ENCODE measurements at places on chromosomes 16 and 17. TPM values are rescaled to one million over a fixed set of nuclear protein-coding genes. Genes with fewer than 3 reads are reported as not detected.

GLOD4 gene
- 87.8 TPM for total RNA-seq

MT1M gene
- total RNA-seq, result 4.6 TPM

KCNJ12 gene
- total RNA-seq, result not detected

SRRM2 gene
- total RNA-seq, result 80.6 TPM

CHST4 gene
- not detected for total RNA-seq

CRYBA1 gene
- not detected for total RNA-seq

TBX2 gene
- 15.3 TPM for total RNA-seq

SEC14L5 gene
- 0.36 TPM for total RNA-seq

- DNase-seq, result no peak
Measured at GRCh38 chr17:41377546-41377945, 4.6 kb downstream of the KRT34 start.

GRCh38 chr17:69018022-69018615 is 42.6 kb downstream of the ABCA9 start:
- DNase-seq, result no peak

- DNase-seq, result no peak
Measured at GRCh38 chr16:3623642-3624041, 12.2 kb upstream of the SLX4 start.

DNA sequence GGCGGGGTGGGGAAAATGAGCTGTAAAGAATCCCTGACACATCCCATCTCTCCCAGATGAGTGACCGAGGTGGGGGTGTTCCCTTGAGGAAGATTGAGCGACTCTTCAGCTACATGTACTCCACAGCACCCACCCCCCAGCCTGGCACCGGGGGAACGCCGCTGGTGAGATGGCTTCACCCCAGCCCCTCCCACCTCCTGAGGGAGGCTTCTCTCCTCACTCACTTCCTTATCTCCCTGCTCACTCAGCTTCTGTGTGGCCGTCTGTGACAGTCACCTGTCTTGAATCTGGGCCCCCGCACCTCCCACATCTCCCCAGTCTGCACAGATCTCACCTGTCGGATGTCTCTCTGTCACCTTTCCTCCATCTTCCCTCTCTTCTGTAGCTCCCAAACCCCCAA is 13.4 kb downstream of the PDK2 start:
- no peak for DNase-seq

DNA sequence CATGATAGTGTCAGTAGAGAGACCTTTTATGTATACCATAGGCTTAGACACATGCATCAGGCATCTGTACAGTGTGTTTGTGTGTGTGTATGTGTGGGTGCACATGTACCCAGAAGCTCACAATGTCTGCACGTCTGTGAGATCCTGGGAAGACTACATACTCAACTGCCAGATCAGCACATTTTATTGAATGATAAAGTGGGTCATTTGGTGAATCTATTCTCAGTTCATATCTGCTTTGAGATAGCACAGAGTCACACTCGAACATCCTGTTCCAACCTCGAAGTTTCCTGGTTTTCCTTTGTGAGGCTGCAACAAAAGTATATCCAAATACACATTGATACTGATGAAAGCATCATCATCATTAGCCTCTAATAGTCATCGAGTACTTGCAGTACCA is 63.6 kb downstream of the MAF start:
- no peak for DNase-seq

GRCh38 chr17:570388-570787 is 144.3 kb downstream of the VPS53 start:
- DNase-seq, result peak; percentile 56

DNA sequence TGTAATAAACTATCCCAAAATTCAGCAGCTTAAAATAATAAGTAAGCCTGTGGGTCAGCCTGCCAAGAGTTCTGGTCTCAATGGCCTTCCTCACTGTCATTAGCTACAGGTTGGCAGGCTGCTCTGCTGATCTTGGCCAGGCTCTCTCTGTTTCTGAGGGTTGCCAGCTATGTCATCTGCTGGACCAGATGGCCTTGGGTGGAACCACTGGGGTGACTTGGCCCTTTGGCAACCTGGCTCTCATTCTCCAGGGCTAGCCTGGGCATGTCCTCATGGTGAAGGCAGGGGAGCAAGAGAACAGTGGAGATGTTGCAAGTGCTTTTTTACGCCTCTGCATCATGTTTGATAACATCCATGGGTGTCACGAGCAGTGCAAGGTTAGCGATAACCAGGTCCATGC is 13.9 kb downstream of the ITGAM start:
- DNase-seq, result no peak

- no peak for DNase-seq
Measured at GRCh38 chr16:8816967-8817655, 19.5 kb downstream of the PMM2 start.

- no peak for DNase-seq
Measured at GRCh38 chr17:47862621-47863440, 11.9 kb upstream of the SP6 start.

GRCh38 chr16:75019586-75019985 is 20.8 kb downstream of the ZNRF1 start:
- no peak for DNase-seq

DNA sequence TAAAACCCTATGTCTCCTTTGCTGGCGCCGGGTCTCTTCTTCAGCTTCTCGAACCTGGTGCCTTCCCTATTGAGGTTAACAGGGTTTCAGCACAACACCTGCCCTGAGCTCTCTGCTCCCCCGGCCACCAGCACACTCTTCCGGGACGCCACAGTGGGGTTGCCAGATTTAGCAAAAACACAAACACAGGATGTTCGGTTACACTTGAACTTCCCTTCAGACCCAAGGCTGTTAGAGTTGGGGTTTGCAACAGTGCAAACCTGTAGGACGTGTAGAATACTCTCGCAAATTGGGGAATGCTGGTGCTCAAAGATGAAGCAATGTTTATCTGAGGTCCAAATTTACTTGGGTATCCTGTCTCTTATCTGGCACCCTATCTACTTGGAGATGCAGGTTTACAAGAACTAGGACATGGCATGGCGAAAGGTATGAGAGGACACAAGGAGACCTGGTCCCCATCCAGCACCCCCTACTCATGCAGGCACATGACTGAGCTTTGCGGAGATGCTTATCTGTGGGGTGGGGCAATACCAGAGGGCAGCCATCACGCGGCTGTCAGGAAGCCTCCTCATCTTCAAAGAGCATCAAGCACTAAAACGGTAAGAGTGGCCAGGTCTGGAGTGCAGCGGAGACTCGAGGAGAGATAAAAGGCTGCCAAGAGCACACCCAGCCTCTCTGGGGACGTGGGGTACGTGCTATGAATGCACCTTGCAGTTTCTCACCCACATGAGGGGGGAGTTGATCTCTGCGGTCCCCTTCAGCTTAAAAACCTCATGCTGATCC is 52.8 kb downstream of the SDK2 start:
- DNase-seq, result no peak

- DNase-seq, result no peak
Measured at GRCh38 chr16:77759821-77760220, 28.5 kb upstream of the VAT1L start.

GRCh38 chr17:74818291-74818938 is 41.3 kb downstream of the GRIN2C start:
- DNase-seq, result no peak

GRCh38 chr17:39769974-39770587 is 32.3 kb downstream of the GRB7 start:
- DNase-seq, result peak; percentile 55

DNA sequence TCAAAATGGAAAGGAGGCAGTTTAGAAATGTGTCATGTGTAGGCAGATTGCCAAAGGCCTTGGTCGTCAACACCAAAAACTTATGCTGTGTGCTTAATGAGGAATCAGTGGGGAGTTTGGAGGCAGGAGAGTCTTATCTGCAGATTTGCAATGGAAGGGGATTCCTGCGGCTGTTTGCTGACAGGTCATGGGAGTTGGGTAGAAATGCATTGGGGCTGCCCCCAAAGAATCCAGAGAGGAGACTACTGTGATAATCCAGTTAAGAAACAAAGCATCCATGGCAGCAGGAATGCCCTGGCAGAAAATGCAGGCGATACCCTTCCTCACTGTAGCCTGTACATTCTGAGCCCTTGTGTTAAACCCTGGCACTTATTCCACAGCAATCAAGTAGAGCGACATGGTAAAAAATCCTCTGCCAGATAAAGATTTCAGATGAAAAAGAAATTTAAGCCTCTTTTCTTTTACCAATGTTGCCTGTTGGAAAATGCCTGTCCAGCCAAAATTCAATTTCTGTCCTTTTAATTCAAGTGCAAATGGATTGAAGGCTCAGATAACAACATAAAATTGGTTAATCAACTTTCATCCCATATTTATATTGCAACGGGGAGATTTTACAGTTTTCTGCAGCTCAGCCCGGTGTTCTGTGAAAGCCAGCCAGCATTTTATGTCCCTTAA is 491.0 kb upstream of the CDH5 start:
- no peak for DNase-seq

- no peak for DNase-seq
Measured at GRCh38 chr17:6941989-6942388, 53.9 kb upstream of the ALOX12 start.

DNA sequence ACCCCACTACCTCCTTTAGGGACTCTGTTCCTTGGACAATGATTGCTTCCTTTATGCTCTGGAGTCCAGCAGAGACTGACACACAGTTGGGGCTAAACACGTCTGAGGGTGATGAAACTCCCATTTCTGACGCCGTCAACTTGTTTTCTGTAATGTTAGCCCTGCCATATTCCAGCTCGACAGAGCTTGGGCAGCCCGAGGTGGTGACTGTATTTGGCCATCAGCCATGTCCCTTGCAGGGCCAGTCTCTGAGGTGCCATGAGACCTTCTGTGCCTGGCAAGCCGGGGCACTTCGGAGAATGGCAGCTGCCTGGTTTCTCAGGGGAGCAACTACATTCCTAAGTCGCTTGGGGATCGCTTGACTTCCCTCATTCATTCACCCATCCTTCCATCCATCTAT is 278.9 kb upstream of the TNRC6C start:
- DNase-seq, result no peak

DNA sequence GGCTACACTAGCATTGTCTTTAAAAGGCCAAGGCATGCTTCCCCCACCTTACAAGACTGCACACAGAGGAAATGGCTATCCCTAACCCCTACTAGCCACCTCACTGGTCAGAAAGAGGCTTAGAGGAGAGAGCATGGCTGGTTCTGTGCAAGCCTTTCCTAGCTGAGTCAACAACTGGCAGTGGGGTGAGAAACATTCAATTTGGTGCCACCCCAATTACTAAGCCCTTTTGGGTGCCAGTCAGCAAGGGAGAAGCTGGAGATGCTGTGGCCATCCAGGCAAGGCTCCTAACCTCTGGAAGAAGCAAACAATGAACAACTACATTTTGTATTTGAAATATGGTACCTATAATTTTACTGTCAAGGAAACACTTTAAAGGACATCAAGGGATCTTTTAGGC is 4.7 kb upstream of the KAT7 start:
- no peak for DNase-seq

DNA sequence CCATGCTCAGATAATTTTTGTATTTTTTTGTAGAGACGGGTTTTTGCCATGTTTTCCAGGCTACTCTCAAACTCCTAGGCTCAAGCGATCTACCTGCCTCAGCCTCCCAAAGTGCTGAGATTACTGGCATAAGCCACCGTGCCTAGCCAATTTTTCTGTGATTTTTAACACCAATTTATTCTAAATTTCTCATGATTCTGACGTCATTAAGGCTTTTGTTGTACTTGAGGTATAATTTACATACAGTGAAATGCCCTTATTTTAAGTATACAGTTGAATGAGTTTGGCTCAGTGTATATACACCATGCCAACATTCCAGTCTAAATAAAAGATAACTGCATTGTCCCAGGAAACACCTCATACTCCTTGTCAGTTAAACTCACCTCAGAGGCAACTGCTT is 77.4 kb downstream of the TMEM132E start:
- DNase-seq, result no peak

GRCh38 chr17:74749279-74750038 is 1.0 kb downstream of the NHERF1 start:
- no peak for DNase-seq

GRCh38 chr16:82758904-82759303 is 132.1 kb downstream of the CDH13 start:
- no peak for DNase-seq

- DNase-seq, result peak; percentile 59
Measured at GRCh38 chr17:3732210-3732621, 8.5 kb downstream of the HASPIN start.

- DNase-seq, result no peak
Measured at GRCh38 chr16:21279501-21279900, 1.4 kb upstream of the CRYM start.

GRCh38 chr17:65552214-65552613 is 9.2 kb downstream of the AXIN2 start:
- DNase-seq, result no peak

- no peak for DNase-seq
Measured at GRCh38 chr16:1281517-1281916, 25.6 kb downstream of the TPSD1 start.

- no peak for DNase-seq
Measured at GRCh38 chr16:35131429-35131828, 1672.0 kb downstream of the TP53TG3F start.

DNA sequence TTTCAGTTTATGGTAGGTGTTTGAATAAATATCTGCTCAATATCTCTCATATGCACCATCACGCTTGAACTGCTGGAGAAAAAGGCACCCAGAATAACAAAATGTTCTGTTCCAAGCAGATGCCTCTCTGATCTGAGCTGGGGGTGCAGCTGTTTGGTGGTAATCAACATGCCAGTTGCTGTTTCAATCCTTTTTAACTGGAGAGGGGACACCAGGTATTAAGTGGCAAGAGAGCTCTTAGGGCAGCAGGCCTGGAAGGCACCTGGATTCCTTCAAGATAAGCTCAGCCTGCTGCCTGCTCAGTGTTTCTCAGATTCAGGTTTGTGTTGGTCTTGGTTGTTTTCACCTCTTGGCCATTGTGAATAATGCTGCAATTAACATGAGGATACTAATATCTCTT is 27.2 kb upstream of the VAT1L start:
- no peak for DNase-seq

DNA sequence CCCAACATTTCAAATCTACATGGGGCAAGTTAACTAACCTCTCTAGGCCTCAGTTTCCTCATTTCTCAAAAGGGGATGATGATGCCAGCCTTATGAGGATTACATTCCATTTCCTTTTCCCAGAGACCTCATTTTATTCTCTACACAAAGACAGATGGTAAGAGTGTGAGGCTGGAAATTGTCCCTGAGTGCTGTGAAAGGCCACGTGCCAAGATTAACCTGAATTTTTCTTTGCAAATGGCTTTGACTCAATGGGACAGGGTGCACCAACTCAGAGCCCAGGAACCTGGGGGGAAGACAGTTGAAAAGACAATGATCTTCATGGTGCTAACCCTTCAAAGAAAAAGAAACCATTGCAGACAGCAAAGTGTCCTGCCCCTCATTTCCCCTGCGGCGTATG is 332.8 kb downstream of the TMEM114 start:
- no peak for DNase-seq

GRCh38 chr17:50221864-50222545 is 20.6 kb upstream of the COL1A1 start:
- no peak for DNase-seq

DNA sequence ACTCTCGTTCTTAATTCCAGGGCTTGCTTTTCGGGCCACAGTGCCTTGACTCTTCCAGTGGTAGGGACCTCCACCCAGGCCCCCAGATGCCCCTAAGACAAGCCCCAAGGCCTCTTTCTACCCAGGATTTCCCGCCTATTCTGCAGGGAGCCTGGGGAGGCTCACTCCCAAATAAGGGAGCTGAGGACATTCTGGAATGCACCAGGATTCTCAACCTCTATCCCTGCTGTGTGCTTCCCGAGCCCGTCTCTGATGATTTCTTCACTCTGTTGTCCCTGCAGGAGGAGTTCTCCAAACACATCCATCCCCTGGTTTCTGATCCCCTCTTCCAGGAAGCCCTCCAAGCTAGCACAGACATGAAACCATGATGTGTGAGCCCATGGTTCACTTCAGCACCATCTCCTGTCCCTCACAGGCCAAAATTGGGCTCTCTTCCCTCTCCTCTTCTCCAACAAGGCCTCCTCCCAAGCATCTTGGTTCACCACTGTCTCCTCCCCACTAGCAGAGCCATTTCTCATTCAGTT is 255.9 kb downstream of the KATNIP start:
- no peak for DNase-seq
